RWPE1 (cell line): ENCODE measurements at places on chromosomes 16 and 17.

DNA sequence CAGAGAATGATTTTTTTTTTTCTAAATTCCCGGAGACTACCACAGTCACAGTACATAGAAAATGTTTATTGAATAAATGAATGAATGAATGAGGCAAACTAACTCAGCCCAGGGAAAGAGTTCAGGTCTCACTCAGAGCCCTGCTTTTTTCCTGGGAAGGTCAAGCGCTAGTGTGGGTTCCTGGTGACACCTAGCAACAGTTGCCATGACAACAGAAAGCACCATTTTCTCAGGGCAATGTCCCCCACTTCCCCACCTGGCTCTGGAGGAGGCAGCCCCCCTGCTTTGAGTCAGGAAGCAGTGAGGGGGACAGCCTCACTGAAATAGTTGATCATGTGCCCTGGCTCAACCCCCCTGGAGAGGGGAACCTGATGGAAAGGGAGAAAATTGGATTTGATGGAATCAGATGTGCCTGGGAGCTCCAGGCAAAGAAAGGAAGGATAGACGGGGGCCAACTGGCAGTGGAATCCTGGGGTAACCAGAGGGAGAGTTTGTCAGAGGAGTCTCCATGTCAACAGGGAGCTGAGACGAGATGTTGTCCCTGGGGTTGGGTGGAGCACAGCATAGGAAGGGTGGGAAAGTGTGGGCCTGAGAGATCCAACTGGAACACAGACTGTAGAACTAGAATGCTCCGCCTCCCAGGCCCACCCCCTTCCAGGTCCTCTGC is 242.2 kb upstream of the CCL2 start:
- no peak for DNase-seq

GRCh38 chr17:63571632-63572310 is 21.5 kb downstream of the DCAF7 start:
- DNase-seq, result no peak

GRCh38 chr16:56932721-56933619 is 1.0 kb downstream of the HERPUD1 start:
- peak; percentile 61 for DNase-seq

- no peak for DNase-seq
These were observed 25.7 kb downstream of the SPACA3 start for GRCh38 chr17:33017366-33017765.

DNA sequence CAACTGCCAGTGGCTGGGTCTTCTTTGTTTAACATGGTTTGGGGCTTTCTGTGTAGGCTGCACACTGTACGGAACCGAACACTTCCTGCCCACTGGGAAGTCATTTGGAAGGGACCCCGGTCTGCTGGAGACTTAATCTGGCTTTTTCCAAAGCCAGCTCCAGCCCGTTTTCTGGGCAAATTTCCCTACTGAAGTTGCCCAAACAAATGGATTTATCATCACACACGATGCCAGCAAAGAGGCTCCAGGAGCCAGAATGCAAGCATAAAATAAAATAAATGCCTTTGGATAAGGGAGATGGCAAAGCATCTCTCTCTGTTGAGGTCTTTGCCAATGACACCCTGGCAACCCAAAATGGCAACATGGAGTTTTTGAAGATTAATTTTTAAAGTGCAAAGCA is 259.9 kb upstream of the IRX3 start:
- DNase-seq, result no peak
